ENCODE measurements at places on chromosomes 12 and 14.

- DNase-seq = no peak
Observed at GRCh38 chr14:99278836-99279235, 6.8 kb upstream of the BCL11B start.

DNA sequence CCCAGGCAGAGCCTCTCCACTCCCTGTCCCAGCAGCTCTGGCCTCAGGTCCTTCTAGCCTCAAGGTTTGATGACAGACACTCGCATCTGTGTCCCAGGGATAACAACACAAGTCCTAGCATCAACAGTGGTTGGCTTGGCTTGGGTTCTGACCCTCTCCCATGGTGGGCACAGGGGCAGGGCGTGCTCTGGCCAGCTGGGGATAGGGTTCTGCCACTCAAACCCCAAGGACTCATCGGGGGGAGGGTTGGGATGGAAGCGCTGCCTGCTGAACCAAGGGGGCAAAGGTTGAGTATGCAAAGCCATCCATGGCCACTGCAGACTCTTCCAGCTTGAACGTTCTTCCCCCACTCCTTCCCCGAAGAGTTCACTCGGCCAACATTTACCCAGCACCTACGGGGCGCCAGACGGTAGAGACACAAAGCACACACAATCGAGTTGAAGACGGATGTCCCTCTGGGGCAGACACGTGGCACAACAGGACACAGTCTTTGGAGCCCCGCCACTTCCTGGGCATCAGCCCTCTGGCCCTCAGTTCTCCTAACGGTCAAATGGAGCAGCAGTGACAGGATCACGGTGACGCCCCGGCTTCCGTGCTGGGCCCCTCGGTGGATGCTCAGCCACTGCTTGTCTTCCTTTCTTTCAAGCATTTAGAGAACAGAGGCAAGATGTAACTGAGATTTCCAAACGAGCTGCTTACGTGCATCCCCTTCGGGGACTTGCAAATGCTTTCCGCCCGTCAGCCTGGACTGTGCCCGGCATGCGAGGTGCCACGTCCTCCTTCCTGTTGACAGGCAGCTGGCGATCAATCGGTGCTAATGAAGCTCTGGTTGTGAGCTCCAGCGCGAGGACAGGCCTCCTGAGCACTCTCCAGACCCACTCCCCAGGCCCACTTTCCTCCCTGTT is 42.6 kb downstream of the DLK1 start:
- no peak for DNase-seq

- no peak for DNase-seq
Observed at GRCh38 chr12:131208425-131208824, 254.7 kb downstream of the ADGRD1 start.

DNA sequence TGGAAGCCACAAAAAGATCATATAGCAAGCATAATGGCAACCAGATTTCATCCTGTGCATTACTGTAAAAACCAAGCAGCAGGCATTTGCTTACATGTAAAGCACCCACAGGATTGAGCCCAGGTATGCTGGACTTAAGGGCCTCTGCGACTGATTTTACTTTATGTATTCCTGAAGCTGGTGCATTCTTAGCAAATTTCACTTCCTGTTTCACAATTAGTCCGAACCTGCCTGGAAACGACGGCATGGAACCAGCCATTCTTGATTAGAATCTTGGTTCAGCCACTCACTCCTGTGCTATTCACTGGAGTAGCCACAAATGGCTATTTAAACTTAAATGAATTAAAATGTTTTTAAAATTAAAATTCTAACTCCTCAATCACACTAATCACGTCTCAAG is 239.2 kb downstream of the NUAK1 start:
- no peak for DNase-seq

DNA sequence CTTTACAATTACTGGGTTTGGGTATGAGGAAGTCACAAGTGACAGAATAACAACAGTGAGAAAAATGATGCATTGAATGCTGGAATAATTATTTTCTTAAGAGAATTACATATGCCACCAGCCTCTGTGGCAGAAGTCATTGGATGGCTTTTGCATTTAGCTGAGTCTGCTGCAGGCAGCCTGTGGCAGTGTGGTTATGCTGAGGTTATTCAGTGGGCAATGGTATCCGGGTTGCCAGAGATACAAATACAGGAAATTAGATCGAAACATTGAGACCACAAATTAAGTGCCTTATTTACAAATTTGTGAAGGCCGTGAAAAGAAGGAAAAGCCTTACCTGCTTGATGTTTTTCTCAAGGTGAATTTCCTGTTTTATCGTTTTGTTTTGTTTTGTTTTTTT is 1050.0 kb downstream of the GALC start:
- DNase-seq = no peak

DNA sequence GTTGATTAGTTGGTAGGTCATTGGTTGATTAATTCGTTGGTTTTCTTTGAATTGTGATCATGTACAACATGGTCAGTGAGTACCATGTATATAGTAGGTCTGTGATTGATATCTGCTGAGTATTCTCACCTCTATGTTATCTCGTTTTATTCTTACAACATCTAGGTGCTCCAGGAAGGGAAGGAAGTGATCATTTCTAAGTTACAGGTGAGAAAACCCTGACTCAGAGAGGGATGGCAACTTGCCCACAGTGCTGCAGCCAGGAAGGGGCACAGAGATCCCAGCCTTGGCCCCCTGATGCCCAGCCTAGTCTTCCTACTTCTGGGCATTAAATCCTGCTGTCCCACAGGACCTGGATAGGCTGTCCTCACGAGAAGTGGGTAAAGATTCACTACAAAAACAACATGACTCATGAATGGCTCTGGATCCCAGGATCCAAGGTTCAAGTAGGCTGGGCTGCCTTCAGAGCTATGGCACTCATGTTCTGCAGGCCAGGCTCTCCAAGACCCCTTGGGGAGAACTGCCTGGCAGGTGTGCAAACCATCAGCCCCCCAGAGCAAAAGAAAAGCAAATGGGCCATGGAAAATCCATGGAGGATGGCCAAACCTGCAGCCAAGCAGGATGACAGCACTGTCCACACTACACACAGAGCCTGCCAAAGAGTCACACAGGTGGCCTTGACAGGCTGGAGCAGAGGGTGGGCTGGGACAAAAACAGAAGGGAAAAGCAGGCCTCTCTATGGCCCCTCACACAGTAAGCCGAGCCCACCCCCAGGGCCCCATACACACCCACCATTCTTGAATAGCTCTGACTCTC is 146.2 kb downstream of the BCL11B start:
- no peak for DNase-seq

- no peak for DNase-seq
Observed at GRCh38 chr14:105213361-105213760, 32.2 kb upstream of the NUDT14 start.

DNA sequence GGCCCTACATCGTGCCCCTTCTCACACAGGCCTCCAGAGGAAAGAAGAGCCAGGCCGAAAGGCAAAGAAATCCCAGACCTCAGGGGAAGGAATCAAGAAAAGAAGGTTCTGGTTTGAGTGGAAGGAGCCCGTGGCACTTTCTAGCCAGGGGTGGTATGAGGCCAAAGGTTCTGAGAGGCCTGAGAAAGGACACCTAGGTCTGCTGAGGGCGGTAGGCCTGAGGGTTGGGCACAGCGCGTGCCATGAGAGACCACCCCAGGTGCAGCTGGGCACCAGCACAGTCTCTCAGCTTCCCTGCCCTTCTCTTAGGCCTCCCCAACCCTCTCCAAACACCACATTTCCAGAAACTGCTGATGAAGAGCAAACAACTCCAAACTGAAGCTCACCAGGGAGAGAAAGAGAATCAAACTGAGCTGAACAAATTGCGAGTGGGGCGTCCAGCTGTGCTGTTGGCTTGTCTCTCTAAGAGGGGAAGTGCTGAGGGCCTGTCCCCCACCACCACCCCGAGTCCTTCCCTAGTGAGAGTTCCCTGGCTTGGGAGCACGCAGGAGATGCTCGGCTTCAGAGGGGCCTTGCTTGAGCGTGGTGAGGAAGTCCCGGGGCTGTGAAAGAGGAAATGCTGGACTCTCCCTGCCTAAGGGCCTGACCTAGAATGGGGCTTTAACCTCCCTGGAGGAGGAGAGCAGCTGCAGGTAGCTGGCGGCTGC is 184.8 kb downstream of the ZFP36L1 start:
- no peak for DNase-seq

DNA sequence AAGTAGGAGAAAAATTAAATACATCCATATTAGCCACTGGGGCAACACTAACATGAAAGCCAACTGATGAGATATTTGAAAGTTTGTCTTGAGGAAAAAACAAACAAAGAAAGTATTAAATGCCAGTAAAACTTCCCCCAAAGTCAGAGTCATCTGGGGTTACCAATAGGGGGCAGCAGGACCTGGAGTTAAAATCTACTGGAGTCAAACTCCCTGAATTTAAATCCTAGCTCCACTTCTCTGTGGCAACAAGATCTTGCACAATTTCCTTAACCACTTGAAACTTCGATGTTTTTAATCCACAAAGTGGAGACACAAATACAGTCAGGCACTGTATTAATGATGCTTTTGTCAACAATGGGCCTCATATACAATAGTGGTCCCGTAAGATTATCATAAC is 14.4 kb downstream of the PLEKHG7 start:
- no peak for DNase-seq

- no peak for DNase-seq
Observed at GRCh38 chr12:105280966-105281693, 45.2 kb upstream of the APPL2 start.

DNA sequence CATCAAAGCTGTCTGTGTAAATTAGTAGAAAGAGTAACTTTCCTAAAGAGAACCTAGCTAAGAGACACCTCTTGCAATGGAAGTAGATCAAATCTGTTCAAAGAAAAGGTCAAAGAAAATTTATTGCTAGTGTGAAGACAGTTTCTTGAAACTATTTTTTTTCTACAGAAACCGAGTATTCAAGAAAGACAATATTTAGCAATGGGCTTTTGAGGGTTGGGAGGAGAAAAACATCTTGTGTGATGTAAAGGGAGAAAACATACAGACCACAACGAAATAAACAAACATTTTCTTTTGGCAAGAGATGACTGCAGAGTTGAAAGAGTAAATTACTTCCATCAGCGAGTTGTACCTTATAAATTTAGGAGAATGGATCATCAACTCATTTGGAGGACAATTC is 24.4 kb downstream of the NKX2-1 start:
- DNase-seq = no peak

GRCh38 chr12:55019784-55020183 is at the start of gene NEUROD4:
NEUROD4 (plus strand) TSS chr12:55019974; CDS start chr12:55026440, 6,466 bp downstream.
- DNase-seq = no peak

DNA sequence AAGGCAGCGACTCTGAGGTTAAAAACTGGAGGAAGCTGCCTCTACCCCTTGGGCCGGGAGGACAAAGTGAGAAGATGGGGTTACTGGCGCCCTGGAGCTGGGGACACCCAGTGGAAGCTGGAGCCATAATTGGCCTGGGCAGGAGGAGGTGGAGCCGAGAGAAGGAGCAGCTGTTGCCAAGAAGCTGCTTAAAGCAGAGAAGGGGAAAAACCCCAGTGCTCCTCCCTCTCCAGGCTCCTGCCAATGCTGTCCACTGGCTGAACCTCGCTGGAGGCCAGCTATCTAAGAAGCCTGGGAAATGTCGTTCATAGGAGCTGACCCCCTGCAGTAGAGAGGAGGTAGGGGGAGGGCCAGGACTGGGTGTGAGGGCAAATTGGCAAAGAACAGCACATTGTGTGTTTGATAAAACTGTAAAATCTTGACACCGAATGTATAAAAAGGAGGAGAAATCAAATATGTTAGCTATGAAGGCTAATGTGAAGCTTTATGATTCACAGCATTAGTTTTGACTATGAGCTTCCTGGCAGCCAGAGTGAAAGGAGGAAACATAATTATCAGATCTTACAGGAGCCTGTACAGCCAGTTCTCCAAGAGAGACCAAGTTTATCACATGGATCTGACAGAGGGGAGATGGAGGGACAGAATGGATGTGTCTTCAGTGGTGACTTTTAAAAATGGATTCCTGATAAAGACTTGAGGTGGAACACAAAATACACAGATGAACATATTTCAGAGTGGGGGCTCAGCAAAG is 9.5 kb downstream of the HHIPL1 start:
- DNase-seq = no peak

- DNase-seq = no peak
Observed at GRCh38 chr12:95286713-95287112, 69.1 kb downstream of the VEZT start.

GRCh38 chr14:50319721-50320120 is 7.6 kb downstream of the DMAC2L start:
- DNase-seq = no peak

DNA sequence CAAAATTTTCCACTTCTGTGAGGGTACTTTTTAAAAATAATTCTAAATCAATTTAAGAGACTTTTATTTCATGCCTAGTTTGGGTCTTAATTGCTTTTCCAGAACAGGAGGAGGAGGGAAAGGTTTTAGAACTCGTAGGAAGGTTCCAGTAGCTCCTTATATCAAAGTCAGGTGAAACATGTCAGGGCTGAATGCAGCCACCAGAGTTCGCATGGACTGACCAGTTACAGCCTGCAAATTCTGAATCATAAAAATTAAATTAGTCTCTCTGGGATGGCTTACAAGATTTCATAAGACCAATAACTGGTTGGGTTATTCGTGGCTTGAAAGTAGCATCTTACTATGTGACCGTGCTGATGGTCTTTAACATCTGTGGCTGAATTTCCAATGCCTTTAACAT is 397 bp downstream of the BDKRB1 start:
- no peak for DNase-seq

- no peak for DNase-seq
Observed at GRCh38 chr12:53093777-53094393, 3.6 kb upstream of the IGFBP6 start.

DNA sequence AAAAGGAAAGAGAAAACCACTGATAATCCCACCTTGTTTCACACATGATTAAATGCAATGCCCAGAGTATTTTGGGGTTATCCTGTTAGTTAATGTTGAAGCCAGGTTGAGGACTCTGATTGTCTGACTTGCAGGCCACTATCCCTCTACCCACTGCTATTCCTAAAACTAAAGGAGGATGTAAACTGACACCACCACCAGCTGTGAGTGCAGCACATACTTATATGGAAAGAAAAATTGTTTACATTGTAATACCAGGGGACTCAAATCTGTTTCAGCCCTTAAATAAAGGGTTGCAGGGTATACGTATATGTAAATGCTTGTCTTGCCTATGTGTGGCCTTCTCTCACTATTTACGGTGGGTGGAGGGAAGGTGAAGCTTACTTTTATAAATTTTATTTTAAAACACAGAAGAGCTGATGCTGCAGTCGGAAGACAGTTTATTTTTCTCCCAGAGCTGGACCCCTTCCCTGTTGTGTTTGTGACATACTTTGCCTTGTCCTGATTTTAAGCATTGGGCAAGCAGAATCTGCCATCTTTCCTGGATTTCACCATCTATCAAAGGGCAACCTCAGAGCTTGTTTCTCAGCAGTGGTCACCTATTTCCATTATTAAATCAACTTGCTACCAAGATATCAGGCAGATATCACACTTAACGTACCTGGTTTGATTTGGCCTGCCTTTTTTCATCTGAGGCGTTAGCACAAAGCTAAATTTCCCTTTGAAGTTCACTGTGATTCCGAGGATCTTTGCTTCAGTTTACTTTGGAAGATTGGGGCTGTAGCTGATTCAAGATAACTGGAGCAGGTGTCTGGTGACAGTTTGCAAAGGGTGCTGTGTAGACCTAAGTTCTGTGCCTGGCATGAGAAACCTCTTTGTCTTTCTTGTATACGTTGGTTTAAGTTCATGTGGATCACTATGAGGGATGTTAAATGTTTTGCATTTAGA is 25.2 kb downstream of the DAAM1 start:
- DNase-seq = no peak

GRCh38 chr14:93319494-93319893 is 13.3 kb downstream of the BTBD7 start:
- no peak for DNase-seq

- no peak for DNase-seq
Observed at GRCh38 chr12:107042801-107043200, 50.5 kb downstream of the CRY1 start.

Data from activated CD4-positive, CD25-positive, alpha-beta regulatory T cell treated with anti-CD3 and anti-CD28 coated beads, Interleukin-2, amount 50 U/mL, for 72 hours (primary cell).